Thyroid gland (tissue), 4 donors: ENCODE measurements at places on chromosomes 7 and 10. TPM values are rescaled to one million over a fixed set of nuclear protein-coding genes. Genes with fewer than 3 reads are reported as not detected.

TMEM213 gene
- not detected for total RNA-seq

BLVRA gene
- 28.5 TPM for total RNA-seq

UBE2D4 gene
- total RNA-seq: 28.2 TPM

PDE6C gene
- not detected for total RNA-seq

RAB18 gene
- total RNA-seq: 86.0 TPM

GFRA1 gene
- 18.0 TPM for total RNA-seq

GNAT3 gene
- not detected for total RNA-seq

DGKB gene
- total RNA-seq: 0.49 TPM

ALOX5 gene
- total RNA-seq: 28.2 TPM

ODAD2 gene
- not detected for total RNA-seq

CNTNAP2 gene
- total RNA-seq: 0.33 TPM

TWIST1 gene
- total RNA-seq: 3.8 TPM

HOXA7 gene
- total RNA-seq: 0.54 TPM
